Femur (tissue), 1 donor: ENCODE measurements at places on chromosomes 16 and 17.

DNA sequence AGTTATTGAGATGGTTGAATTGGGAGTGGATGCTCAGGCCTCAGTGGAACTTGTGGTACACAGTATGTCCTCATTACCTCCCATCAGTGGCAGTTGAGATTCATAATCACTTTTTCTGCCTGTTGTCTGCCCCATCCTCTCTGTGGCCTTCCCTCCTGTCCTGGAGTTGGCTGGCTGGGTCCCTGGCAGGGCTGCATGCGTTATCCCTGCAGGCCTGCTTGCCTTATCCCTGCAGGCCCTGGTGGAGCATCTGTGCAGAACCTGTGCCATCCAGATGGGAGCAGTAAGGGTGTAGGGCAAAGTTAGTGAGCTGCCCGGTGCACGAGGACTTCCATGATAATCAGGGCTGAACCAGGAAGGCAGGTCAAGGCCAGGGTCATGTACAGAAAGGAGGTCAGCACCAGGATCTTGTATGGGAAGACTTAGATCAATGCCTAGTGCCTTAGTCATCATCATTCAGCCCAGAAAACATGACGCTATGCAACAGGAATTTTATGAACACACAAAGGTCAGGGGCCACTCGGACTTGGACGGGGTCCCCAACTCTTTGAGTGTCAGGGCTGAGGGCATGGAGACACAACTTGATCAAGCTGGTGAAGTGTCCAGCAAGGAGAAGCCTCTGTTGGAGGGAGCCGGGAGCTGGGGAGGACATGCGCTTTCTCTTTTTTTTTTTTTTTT lies 47.2 kb downstream of the ABCC1 start:
- DNase-seq = no peak

GRCh38 chr17:2398655-2399571 lies 1.9 kb downstream of the MNT start:
- peak; percentile 71 for DNase-seq

DNA sequence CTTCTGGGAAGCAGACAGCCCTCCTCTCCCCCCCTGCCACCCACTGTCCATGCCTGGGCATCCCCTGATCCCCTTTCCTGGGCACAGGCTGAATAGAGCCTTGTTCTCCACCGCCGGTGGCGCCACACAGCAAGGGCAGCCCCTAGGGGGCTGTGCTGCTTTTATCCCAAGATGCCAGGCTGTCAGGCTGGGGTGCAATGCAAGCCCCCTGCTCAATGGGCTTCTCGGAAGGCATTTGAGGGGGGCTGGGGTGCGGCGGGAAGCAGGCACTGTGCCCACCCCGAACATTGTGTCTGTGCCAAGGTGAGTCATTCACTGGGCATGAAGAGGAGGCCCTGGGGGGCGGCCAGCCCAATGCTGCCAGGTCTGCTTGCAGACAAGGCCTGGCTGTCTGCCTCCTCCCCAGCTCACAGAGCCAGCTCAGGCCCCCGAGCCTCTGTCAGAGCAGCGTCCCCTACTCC lies 1.5 kb upstream of the GFAP start:
- DNase-seq = peak; percentile 72

- no peak for DNase-seq
Observed at GRCh38 chr16:62644030-62644812, 608.0 kb upstream of the CDH8 start.

- DNase-seq = peak; percentile 73
Observed at GRCh38 chr16:53089434-53090285, 34.9 kb downstream of the CHD9 start.

- DNase-seq = no peak
Observed at GRCh38 chr17:60103957-60104356, 25.2 kb upstream of the HEATR6 start.

GRCh38 chr16:75181630-75182029 lies 25.3 kb downstream of the CTRB2 start:
- DNase-seq = no peak
